Caco-2 (cell line): ENCODE measurements at places on chromosomes 1 and 21.
A peak's percentile ranks its signal among the peaks of the same experiment; 100 is the strongest.

DNA sequence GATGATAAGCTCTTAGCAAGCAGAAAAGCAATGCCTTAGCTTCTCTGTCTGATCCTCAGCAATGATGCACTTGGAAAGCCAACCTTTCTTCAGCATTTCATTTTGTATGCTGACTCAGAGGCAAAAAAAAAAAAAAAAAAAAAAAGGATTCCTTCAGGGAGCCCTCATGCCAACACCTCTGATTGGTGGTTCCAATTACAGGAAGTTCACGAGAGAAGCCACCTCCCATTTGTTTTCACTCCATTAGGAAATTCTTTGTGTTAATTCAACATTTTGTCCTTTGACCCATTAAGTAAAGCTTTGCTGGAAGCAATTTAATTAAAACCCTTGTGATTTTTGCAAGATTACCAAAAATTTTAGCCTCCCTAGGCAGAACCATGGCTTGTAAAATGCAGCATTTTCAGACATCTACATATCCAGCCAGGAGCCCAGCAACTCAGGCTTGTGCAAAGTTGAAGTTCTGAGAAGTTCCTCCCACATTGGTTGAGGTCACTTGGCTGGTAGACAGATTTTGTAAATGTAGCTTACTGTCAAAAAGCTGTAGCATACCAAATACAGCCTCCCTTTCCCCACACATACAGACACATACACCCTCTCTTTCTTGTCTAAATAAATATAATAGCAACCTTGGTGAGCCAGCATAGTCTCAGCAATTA, 27.1 kb upstream of the VTCN1 start:
- no peak for DNase-seq

DNA sequence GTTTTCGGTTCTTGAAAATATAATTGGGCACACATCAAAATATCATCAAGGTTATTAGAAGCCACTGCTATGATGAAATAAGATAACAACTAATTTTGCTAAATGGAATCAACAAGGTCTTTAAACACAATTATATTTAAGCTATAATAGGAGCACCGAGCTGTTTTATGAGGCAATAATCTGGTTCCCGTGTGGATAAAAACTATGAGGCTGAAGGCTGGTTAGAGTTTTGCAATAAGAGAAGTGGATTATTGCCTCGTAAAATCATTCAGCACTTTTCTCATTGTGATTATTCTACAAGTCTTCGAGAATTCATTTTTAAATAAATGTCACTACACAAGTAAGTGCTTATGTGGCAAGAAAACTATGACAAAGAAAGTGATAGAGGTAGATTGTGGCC, 975.7 kb upstream of the ADGRL2 start:
- DNase-seq = no peak

GRCh38 chr1:1510912-1511532, 940 bp upstream of the ATAD3A start:
- DNase-seq = peak; percentile 66

DNA sequence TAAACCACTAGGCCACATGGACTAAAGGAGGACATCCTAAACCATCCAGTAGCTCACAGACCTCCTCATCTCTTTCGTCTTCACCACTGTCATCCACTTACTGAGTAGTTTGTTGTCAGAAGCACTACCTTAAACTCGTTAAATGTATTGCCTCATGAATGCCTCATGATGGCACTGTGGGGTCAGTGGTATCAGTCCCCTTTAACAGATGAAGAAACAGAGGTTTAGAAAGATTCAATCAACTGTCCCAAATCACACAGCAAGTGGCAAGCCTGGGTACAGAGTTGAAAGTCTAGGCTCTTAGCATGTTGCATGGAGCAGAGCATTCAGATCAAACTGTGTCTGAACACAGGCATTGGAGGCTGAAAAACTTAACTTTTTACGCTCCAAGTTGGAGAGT, 183.6 kb upstream of the KIAA0040 start:
- no peak for DNase-seq

- DNase-seq = no peak
Observed at GRCh38 chr1:54465351-54465811, 59.2 kb upstream of the SSBP3 start.

DNA sequence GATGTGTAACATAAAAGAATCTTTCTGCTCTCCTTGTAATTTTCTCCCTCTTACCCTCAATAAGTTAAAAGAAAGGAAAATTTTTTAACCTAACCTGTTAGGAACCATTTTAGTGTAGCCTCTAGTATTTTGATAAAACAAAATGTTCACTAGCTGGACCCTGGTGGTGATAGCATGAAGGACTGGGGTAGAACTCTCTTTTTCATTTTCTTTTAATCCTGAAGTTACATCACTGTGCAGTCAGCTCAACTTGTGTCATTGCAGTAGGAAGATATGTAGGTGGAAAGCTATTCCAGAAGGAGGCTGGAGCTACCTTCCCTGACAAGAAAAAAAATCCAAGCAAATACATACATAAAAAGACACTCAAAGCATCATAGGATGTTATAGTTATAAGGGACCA, 39.3 kb downstream of the NFIA start:
- no peak for DNase-seq

DNA sequence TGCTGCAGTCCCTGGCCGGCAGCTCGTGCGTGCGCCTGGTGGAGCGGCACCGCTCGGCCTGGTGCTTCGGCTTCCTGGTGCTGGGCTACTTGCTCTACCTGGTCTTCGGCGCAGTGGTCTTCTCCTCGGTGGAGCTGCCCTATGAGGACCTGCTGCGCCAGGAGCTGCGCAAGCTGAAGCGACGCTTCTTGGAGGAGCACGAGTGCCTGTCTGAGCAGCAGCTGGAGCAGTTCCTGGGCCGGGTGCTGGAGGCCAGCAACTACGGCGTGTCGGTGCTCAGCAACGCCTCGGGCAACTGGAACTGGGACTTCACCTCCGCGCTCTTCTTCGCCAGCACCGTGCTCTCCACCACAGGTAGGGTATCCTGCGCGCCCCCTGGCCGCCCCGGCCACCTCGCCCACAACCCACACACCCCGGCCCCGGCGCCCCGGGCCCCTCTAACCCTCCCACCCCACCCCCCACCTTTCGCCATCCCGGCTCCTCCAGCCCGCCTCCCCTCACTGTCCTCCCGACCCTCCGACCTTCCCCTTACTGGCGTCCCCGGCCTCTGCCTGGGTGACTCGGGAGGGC, 352 bp downstream of the KCNK1 start:
- DNase-seq = peak; percentile 51

DNA sequence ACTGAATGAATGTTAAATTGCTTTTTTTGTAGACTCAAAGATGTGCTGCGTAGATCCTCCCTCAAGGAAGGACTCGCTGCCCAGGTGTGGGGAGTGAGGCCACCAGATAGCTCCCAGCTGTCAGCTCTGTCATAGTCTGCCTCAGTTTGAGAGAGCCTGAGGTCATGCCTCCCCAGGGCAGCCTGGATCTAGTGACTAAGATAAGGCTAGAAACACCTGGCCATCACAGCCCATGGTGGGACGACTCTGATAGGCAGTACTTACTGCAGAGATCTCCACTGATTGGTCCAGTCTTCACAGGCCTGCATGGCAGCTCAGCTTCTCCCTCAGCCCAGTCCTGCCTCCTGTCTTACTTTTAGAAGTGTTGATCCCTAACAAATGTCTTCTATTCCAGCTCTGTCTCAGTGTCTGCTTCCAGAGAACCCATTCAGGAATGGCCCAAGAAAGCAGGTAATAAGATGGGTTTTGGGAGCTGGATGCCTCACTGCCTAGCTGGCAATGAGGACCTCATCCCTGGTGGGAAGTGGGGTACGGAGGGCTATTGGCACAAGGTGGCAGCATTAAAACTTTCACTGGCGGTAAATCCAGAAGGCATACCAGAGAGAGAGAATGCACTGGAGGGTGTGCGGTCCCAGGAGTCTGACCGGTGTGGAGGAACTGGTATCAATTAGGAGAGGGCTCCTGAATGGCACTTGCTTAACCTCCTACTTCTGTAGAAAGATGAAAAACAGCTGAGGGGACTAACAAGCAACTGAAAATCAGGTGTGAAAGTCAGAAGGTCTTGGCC, 55.3 kb upstream of the GPR37L1 start:
- peak; percentile 34 for DNase-seq

DNA sequence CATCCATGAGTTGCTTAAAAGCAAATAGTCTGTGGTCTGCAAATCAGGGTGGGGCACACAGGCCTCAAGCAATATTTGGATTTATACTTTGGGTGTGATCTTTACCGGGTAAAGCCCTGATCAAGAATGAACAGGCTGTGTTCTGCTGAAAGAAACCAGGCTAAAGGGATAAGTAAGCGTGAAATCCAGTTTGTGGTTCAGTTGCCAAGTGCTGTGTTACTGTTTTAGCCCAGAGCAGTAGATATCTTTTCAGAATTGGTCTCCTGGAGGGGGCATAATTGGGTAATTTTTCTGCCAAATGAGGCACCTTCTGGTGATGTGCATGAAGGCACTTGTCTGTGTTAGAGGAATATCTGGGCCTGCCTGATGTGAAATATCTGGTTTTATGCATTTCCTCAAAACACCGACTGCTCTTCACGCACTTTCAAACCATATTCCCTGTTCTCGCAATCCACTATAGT, 21.4 kb downstream of the AIM2 start:
- DNase-seq = no peak

DNA sequence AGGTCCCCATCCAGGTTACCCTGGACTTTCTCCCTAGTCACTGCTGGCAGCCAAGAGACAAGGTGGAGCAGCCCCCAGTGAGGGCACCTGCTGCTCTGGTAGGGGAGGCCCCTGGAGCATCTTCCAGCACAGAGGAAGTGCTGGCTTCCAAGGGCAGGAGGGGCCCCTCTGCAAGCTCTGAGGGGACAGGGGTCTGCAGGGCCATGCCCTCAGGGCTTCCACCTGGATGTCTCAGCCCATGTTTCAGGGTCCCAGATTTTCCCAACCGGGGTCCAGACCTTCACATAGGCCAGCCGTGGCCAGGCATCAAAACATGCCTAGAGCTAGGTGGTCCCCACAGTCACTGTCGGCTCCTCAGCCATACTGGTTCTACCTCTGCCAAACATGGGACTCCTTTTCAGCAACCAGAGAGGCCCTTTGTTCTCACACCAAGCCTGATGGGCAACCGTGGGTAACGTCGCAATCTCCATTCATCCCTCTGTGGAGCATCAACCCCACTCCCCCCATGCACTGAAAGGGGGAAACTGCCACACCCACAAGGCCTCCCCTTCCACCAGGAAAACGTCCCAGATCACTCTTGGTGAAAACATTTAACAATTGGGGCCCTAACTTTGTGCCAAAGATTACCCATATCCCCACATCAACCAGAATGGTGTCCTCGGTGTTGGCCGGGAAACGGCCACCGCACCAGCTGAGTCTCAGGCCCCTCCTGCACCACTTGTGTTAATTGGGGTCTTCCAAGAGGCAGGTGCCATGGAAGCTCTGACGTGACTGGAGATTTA, 1.9 kb upstream of the COL6A2 start:
- no peak for DNase-seq

DNA sequence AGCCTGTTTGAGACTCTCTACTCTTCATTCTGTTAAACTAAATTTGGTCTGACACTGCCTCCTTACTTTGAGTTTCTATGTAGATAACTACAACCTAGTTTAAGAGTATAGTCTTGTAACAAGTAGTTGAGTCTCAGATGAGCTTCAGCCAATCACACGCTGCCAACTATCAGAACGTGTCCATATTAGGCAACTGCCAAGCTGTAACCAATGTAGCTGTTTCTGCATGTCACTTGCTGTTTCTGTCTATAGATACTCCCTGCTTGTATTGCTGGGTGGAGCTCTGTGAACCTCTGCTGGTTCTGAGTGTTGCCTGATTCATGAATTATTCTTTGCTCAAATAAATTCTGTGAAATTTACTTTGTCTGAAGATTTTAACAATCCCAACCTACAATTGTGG, 452.6 kb upstream of the NR5A2 start:
- DNase-seq = no peak

DNA sequence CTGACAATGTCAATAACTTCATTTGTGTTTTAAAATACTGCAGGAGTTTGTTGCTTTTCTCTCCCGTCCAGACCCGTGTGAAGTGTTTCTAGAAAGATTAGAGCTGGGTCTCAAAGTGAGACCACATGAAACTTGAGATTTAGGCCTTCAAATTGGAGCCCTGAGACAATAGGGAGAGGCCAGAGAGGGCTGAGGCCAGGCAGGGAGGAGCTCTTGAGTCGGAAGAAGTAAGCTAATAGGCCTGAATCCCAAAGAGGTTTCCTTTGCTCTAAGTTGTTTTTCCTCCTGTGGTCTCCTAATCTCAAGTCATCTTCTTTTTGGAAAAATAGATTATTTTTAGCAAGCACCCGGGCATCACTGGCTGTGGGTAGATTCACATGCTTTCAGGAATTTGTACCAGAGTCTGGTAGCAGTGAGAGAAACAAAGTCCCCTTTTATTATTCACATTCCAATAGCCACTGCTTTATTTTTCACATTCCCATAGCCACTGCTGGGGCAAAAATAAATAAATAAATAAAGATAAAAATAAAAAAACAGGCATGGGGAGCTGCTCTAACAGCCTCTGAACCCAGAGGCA, 25.6 kb downstream of the CD244 start:
- no peak for DNase-seq

- DNase-seq = no peak
Observed at GRCh38 chr1:115063228-115063901, 25.9 kb downstream of the TSPAN2 start.

DNA sequence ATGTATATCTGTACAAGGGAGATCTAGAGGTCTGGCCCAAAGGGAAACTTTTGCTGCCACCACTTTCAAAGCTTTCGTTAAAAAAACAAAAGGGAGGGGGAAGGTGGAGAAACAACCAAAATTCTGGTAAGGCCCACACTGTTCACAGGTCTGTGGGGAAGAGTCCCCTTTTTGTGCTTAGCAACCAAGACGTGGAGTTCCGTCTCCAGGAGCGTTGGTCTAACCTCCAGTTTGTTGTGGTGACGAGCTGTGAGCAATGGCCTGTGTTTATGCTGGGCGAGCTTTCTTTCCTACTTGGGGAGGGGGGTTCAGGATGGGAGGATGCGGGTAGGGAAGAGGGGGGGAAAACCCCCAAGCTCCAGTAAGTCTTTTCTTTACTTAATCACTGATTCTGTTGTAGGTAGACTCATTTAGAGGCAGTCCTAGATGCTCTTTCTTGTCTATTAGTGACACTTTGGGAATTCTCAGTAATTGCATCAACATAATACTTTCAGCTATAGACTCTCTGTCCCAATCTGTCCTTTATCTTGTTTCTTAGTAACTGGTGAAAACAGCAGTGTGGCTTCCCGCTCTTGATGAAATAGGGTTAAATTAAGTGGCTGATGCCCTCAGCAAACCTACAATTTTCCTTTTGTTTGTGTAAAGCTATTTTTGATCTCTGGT, 1.5 kb downstream of the HIPK1 start:
- DNase-seq = no peak

DNA sequence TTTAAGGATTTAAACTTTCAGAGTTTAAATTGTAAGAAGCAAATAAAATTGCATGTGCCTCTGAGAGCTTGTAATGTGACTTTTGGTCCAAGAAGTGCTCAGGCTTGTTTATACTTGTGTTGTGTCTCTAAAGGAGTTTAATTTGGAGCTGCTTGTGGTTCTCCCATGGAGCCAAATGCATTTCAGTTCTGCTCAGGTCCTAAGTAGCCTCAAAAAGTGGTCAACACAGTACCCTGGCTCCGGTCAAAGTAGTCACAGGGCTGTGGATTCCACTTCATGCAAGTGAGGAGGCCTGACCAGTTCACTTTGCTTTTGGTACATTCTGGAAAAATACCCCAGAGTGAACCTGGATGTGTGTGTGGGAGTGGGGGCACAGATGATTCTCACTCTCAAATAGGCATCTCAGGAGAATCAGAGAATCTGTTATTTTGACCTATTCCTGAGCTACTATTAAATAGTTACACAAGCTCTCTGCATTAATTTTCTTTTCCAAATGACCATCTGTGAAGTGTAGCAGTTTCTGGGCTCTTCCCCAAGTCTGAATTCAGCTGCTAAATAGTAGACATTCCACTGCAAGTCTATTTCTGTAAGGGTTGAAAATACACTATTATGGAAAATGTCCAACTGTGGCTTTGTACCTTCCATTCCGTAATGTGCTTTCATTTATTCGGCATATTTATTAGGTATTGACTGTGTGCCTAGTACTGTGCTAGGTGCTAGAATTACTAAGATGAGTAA, 31.7 kb upstream of the AGO1 start:
- no peak for DNase-seq
